Thoracic aorta (tissue), 2 donors: ENCODE measurements at places on chromosomes 3 and 15. TPM values are rescaled to one million over a fixed set of nuclear protein-coding genes. Genes with fewer than 3 reads are reported as not detected.

DNA sequence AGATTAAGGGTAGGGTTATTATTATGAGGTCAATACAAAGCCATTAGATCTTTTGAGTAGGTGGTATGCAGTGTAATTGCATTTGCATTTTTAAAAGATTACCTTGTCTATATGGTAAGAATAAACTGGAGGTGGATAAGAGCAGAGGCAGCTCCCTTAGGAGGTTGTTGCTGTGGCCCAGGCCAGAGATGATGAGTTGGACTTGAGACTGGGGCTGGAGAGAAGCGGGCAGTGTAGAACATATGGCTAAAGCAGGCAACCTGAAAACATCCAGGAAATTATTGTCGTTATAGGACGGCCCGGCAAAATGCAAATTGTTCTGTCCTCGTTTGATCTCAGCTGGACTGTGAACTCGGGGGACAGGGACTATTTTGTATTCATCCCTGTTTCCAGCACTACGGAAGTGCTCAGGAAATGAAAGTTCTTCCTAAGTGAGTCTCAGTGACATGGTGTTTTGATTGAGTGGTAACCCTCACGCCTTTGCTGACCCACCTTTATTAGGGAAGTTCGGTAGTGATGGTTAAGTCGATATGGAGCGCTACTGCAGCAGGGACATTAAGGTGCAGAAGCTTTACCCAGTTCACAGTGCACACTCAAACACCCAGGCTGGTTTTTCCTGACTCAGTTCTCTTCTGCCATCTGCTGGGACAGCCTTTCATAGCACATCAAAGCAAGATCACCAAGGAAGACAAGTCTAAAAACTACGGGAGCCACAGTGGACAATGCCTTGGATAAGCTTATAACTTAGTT lies 27.2 kb upstream of the VPS33B start:
- peak; percentile 14 for DNase-seq

GRCh38 chr3:192860454-192860853 lies 57.2 kb downstream of the MB21D2 start:
- no peak for DNase-seq

GRCh38 chr15:85336880-85337279 lies 43.5 kb upstream of the AKAP13 start:
- DNase-seq = no peak

GRCh38 chr3:73624017-73624820 lies 522 bp downstream of the PDZRN3 start:
- no peak for DNase-seq

DNA sequence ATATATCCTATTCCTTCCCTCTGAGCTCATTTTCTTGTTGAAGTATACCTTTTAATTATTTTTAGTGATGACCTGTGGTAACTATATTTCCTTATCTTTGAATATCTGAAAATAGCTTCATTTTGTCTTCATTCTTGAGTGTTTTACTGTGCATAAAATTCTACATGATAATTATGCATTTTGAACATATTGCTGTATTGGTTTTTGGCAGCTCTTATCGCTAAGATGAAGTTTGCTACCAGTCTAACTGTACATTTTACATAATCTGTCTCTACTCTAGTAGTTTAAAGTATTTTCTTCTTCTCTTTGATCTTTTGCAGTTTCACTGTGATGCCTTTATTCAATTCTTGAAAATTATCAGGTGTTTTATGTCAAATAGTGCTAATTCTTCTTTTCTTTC lies 189.5 kb downstream of the ISL2 start:
- DNase-seq = no peak

- DNase-seq = no peak
Observed at GRCh38 chr3:49244581-49245205, 32.3 kb downstream of the C3orf62 start.

DNA sequence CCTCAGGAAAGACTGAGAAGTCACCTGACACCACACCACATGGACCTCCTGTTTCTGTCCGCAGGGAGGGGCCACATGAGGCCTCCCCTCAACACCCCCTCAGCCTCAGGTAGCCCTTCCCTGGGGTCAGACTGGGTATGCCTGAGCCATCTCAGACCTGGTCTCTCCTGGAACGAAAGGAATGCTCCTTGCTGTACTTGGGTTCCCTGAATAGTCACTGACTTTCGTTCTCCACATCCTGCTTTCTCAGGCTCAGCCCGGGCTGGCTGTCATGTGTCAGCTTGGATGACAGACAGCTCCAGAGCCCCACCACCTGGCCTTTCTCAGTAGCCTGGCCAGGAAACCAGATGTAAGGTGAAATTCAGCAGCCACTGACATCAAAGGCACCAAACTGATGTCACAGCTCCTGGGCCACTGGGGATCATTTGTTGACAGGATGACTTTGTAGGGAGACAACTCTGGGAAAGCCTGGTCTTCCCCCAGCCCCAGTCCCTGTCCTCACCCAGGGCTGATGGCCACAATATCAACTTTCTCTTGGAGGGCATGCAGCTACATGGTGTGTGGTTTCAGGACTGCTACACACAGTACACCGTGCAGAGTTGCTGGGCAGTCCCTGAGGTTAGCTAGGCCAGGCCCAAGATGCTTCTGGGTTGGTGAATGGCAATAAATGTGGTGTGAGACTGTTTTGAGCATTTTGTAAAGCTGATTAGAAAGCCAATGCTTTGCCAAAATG lies 141.4 kb upstream of the MRPS22 start:
- no peak for DNase-seq

- DNase-seq = no peak
Observed at GRCh38 chr15:88705769-88706165, 67.0 kb downstream of the ISG20 start.

GRCh38 chr15:70829371-70830166 lies 24.4 kb downstream of the LARP6 start:
- no peak for DNase-seq

GRCh38 chr3:58672451-58672850 lies 5.9 kb upstream of the FAM3D start:
- DNase-seq = no peak

- DNase-seq = no peak
Observed at GRCh38 chr3:120203016-120203415, 82.0 kb downstream of the GPR156 start.

DNA sequence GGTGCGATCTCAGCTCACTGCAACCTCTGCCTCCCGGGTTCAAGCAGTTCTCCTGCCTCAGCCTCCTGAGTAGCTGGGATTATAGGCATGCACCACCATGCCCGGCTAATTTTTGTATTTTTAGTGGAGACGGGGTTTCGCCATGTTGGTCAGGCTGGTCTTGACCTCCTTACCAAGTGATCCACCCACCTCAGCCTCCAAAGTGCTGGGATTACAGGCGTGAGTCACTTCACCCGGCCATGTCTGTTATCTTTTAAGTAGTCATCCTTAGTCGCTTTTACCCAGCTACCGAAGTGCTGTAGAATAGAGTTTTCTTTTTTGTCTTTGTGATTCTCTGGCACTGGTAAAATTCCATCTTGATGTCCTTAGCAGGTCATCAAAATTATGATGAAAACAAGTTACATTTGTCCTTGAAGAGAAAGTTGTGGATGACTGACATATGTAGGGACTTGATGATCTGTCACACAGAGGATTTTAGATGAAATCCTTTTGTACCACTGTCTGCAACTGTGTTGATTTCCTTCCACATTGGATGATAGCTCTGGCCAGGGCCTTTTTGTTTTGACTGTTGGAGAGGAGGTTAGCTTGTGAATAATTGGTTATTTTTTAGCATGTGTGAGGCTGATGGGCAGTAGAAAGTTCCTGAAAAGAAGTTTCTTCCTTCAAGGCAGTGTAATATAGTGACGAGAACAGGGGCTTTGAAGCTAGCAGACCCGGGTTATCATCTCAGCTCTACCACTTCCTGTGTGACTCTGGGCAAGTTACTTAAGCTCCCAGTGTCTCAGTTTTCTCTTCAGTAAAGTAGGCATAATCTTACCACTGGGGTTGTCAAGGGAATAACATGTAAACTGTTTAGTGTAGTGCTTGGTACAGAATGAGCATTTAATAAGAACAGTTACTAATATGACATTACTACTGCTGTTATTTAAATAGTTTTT lies 18.8 kb downstream of the ATG7 start:
- no peak for DNase-seq

DNA sequence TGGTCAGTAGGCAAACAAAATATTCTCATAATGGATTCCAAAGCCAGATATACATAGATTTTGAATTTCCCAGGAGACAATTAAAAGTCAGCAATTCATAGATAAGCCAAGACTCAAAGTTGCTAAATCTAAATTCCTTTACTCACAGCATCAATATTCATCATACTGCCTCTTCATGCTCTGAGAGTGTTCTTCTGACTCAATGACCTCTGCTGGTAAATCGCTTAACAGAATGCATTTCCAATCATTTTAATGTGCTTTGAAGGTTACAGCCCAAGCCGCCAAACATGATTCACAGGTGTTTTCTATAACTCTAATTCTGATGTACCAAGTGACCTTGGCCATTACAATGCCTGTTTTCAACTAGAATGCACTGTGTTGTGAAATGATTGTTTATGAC lies 24.2 kb upstream of the SLC4A7 start:
- DNase-seq = no peak

DNA sequence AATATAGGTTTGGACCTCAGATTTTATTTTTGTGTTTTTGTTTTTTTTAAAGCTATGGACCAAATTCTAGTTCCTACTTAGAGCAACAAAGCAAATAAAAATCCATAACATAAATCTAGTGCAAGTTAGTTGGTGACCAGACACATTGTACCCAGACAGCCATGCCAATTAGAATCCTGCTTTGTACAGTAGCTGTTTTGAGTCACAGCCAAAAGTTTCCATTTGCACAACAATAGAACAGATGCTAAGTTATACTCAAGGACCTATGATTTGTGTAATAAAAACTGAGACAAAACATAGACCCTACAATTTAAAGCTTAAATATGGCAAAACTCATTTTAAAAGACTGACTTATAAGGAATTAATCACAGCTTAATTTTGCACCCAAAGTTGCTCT lies 513.1 kb upstream of the CBLB start:
- DNase-seq = no peak

- no peak for DNase-seq
Observed at GRCh38 chr3:160409812-160410610, 10.6 kb downstream of the SMC4 start.

DNA sequence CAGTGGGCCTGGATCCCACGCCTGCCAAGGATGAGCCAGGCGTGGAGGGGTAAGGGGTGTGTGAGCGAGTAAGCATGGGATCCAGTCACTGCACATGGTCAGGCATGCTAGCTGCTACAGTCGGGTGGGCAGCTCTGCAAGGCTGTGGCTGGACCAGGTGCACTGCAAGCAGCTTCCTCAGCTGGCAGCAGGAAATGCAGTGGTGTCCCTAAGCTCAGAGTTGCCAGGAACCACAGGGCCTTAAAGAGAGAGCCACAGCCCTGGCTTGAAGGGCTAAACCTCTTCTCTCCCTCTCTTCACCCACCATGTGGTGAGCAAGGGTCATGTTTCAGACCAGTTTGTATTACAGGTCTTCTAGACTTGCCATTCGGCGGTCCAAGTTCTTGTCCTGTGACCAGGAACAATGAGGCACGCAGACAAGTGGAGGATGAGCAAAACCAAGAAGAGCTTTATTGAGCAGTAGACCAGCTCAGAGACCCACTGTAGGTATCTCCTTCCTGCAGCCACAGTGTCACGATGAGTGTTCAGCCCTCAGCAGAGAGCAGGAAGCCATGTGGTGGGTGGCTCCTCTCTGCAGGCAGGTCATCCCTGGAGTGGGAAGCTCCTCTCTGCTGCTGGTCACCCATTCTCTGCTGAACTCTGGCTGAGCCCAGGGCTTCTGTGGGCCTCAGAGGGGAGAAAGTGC lies 511.9 kb downstream of the PYDC2 start:
- DNase-seq = no peak

DNA sequence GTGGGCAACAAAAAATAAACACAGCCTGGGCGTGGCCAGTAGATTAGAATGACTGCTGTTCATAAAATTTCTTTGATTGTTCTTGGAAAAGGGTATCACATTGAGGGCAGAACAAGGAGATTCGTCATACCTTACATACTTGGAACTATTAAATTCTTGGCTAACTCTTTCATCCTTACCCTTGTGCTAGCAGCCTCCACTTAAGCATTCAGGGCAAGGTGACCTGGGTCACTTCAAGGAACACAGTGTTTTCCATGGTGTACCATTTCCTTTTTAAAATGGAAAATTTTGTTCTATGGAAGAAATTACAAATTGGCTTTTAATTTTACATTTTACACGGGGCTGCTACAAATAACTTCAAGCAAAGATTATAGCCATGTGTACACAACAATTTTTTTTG lies 60.8 kb downstream of the MINDY4B start:
- DNase-seq = no peak

- no peak for DNase-seq
Observed at GRCh38 chr15:101028321-101028720, 109.2 kb downstream of the LRRK1 start.

GRCh38 chr3:125079675-125080045 lies 23.9 kb upstream of the HEG1 start:
- no peak for DNase-seq

- DNase-seq = no peak
Observed at GRCh38 chr3:12750223-12750622, 8.8 kb downstream of the TMEM40 start.

GRCh38 chr15:28993051-28993719 lies 107.4 kb downstream of the APBA2 start:
- DNase-seq = no peak

- no peak for DNase-seq
Observed at GRCh38 chr3:128395500-128396162, 71.1 kb downstream of the DNAJB8 start.

Gene FRG2C
- not detected for total RNA-seq

Gene EFCC1
- not detected for total RNA-seq

Gene C3orf85
- total RNA-seq = not detected

Gene ABHD17C
- 3.0 TPM for total RNA-seq

Gene MESP1
- 0.95 TPM for total RNA-seq

Gene ROBO1
- total RNA-seq = 13.3 TPM

Gene GOLGA6L4
- total RNA-seq = 4.9 TPM
